SW 1271 (cell line): ENCODE measurements at places on chromosomes 6 and 20.

DNA sequence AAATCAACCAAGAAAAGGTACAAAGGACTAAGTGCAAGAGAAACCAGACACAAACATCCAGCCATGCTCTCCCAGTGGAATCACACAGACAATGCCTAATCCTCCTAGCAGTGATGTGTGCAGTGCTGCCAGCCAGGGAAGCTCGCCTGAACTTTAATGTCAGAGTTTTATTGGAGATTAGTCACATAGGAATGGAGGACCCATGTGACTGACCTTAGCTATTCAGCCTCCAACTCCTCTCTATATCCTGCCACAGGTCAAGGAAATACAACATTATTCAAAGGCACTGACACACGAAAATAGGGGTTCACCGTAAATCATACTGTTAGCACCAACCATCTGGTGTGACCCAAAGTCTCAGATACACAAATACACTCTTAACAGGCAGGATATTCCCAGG is 684.6 kb downstream of the DOK5 start:
- no peak for DNase-seq

DNA sequence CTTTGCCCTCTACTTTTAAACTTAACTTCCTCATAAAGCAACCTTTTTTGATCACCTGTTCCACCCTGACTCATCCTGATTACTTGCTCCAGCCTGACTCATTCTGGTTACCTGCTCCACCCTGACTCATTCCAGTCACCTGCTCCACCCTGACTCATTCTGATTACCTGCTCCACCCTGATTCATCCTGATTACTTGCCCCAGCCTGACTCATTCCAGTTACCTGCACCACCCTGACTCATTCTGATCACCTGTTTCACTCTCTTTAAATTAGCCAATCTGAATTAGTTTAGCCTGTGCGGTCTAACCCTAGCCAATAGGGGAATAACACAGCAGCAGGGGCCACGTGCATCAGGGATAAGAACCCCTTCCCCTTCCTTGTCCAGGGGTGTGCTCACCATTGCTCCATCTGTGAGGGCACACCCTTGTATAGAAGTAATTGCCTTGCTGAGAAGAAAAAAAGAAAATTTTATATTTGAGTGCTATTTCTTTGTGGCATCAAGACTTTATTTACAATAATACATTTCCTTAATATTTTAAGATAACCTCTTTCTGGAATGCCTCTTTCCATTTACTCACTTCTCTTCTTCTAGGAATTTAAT is 17.9 kb downstream of the HLA-G start:
- DNase-seq: no peak

- no peak for DNase-seq
Observed at GRCh38 chr20:25856256-25856884, 159.7 kb upstream of the ZNF337 start.

DNA sequence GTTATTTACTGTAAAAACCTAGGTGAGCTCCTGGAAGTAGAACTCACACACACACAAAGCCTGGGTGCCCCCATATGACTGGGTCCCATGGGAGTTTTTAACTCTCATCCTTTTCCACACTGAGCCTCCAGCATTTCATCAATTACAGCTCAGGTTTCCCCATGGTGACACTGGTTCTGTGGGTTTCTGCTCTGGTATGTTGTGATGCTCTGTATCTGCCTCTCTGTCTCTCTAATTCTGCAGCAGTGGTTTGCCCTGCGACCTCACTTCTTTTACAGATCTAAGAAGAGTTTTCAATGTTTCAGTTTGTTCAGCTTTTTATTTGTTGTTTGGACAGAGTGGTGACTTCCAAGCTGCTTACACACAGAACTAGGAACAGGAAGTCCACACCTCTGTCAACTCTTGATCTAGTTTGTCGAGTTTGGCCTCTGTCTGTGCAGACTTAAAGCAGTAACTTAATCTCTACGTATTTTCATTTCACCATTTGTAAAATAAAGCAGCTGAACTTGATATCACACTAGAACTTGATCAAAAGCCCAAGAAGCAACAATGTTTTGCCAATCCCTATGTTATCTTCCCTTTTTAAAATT is 554.3 kb downstream of the EPHA7 start:
- DNase-seq: no peak

GRCh38 chr6:132612449-132613108 is 11.5 kb downstream of the TAAR2 start:
- no peak for DNase-seq

DNA sequence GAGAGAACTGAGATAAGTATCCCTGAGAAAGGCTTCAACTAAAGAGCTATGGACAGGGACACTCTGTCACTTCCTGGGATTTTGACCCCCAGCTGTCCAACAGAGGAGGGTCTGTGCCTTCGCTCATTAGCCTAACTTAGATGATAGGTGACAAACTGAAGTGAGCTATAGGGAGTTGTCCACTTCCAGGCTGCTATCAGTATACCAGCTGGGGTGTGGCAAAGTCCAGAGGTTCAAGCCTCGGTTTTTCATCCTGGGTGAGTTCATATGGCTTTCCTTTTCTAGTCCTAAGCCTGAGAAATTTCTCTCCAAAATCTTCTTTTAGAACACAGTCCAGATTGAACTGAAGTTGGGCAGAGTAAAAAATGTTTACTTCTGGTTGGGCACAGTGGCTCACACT is 5.9 kb upstream of the PAQR8 start:
- DNase-seq: no peak

DNA sequence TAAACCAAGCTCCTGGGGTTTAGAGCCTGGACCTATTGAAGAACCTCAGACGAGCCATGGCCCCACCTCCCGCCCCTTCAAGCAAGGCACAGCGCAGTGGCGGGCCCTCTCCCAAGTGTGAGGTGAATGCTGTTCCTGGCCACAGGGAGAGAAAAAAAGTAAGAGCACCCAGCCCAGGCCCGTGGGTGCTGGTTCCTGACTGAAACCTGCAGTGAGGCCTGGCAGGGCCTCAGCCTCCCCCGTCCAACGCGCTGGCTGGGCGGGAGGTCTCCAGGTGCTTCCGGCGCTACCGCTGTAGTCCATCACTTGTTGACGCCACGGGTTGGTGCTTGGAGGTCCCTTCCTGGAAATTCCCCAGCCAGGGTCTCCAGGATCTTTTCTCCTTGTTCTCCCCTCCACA is 5.5 kb upstream of the FAM83C start:
- no peak for DNase-seq

DNA sequence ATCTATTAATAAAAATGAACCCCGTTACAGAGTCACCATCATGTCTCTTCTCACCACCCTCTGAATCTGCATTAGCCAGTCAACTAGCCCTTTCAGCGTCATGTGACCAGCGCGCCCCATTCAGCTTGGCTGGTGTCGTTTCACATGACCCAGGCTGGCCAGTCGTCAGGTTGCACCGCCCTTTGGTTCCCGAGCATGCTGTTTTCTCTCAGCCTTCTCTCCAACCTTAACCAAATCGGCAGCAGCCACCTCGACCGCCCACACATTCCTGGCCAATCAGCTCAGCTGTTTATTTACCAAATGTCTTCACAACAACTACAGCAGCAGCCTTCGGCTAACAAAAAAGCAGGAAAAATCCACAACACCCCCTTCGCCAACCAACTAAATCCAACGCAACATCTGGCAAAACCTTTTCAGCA is 5.6 kb downstream of the SRSF3 start:
- DNase-seq: no peak

DNA sequence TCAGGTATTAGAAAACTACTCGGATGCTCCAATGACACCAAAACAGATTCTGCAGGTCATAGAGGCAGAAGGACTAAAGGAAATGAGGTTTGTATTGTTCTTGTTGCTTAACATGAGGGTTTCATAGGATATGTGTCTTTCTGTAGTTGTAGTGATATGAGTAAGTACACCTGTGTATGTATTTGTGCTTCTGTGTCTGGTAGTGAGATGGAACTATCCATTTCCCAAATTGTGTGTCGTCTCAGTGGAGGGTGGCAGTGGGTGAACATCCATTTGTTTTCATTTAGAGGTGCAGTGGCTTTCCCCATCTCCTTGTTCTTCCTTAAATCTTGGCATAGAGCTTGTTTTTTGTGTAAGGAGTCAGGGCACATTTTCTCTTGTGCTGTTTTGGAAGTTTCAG is 8.2 kb downstream of the ASXL1 start:
- no peak for DNase-seq

DNA sequence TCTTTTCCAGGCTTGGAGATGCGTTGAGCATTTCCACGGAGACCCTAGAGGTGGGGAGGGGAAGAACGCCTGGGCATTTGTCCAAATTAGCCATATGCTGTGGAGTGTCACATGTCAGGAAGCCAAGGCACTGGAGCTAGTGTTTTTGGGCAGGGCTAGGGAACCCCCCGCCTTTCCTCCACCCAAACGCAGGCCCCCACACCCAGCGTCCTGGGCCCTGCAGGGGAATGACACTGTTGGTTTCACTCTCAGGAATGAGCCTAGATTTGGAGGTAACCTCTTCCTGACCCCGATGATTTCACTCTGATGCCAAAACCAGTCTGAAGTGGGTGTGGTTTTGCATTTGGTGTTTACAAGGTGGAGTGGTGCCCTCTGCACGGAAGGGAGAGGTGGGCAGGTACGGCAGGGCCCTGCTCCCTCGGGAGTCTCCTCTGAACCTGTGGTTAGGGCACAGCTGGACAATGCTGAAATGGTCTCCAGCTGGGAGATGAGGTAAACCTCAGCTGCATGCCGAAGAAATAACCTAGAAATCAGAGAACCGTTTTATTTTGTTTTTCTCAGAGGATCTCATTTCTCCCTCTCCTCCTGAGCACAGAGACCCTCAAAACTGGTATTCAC is 29.5 kb downstream of the MTHFD1L start:
- DNase-seq: no peak

GRCh38 chr6:163370464-163371117 is 43.9 kb upstream of the QKI start:
- DNase-seq: no peak

GRCh38 chr6:90936286-90936685 is 349.4 kb upstream of the MAP3K7 start:
- DNase-seq: no peak

DNA sequence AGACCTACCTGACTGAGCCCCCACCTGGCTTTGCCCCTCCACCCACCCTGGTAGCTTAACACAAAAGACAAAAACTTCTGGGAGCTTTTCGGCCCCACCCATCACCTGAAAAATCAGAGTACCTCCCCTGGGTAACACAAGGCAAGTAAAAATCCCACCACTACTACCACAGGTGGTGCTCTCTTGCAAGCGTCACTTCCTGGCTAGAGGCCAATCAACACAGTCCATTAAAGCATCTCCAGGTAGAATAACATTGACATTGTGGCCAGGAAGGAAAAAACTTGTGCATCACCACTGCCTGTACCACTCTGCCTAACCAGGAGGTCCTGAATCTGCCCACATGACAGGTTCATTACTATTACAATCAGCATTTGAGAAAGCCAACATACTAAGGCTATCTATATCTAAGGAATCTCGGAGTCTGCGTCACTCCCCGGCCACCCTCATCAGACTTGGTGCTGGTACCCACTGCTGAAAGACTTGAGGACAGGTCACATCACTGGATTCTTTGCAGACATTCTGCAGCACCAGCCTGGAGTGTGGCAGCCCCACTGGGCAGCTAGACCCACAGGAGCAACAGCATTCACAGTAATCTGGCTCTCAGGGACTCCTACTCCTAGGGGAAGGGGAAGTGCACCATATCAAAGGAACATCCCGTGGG is 125.9 kb downstream of the CDK19 start:
- no peak for DNase-seq
